Lung (tissue), 17 donors: ENCODE measurements at places on chromosomes 11 and 22. TPM values are rescaled to one million over a fixed set of nuclear protein-coding genes. Genes with fewer than 3 reads are reported as not detected.
A peak's percentile ranks its signal among the peaks of the same experiment; 100 is the strongest.

DNA sequence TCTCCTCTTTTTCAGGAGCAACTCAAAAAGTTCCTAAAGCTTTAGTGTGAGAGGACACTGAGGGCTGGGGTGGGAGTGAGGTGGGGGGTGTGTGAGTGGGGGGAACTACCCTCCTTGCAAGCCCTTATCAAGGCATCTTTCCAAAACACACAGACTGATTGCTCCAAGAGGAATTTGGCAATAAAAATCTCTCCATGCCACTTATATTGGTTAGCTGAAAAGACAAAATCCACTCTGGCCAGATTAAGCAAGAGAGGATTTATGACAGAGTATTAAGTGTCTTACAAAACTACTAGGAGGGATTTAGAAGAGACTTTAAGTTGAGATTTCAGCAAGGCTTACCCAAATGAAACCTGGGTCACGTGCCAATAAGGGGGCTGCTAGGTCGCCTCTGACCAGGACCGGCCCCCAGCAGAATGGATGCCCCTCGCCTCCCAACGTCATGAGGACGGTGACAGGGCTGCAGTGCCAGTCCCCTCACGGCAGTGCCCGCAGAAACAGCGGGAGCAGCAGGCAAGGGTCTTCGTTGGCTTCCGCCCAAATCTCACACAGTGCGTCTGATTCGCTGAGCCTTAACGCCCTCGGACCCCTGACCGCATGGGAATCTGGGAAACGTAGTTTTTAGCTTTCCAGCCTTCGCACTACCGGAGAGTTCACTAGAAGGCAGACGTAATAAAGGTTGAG is 22.1 kb upstream of the CTR9 start:
- H3K4me3 ChIP-seq, result no peak overlapping the region
- no peaks in the 10 kb centered on the region for H3K36me3 ChIP-seq
- peak; percentile 90 for DNase-seq

- H3K27ac ChIP-seq, result no peak overlapping the region
- H3K36me3 ChIP-seq, result no peaks in the 10 kb centered on the region
These were observed 129.9 kb downstream of the MPPED1 start for GRCh38 chr22:43541462-43542407.

DNA sequence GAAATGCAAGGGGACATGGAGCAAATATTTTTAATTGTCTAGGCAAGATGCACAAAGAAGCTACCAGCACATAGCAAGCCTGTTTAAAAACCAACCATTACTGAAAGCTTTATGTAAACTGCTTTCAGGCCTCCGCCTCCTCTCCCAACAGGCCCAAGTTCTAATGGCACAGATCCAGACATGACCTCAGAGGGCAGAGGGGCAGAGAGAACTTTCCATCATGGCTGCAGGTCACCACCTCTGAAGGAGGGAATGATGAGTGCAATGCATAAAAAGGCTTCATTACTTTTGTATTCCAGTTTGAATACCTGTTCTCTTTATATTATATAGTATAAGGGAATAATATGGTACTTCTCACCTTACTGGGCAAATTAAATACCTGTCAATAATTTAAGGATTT is 15.2 kb downstream of the DDX17 start:
- peak; percentile 47 for DNase-seq
- no peak overlapping the region for H3K4me3 ChIP-seq
- H3K27ac ChIP-seq, result peak overlapping the region; percentile 10
- H3K36me3 ChIP-seq, result peaks cover 69% of the 10 kb centered on the region
- H3K27me3 ChIP-seq, result no peaks in the 10 kb centered on the region
- no peaks in the 10 kb centered on the region for H3K4me1 ChIP-seq

DNA sequence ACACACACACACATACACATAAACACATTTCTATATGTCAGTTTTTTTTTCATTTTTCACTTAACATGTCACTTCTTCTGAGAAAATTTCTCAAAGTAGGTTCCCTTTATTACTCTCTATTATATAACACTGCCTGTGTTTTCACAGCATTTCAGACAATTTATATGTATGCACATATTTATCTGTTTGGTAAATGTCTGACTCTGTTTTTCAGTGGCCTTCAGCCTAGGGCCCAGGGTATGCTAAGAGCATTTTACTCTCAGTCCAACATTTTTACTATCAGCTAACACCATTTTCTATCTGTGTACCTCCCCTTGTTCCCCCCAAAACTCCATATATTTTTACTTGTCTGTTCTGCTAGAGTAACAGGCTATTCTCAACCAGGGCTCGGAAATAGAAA is 92.3 kb downstream of the ANO3 start:
- no peak overlapping the region for H3K27ac ChIP-seq
- no peak overlapping the region for H3K4me3 ChIP-seq
- DNase-seq, result no peak
- no peaks in the 10 kb centered on the region for H3K4me1 ChIP-seq
- H3K36me3 ChIP-seq, result no peaks in the 10 kb centered on the region

GRCh38 chr11:44632466-44633123 is 67.1 kb downstream of the CD82 start:
- no peak overlapping the region for H3K27ac ChIP-seq
- no peaks in the 10 kb centered on the region for H3K36me3 ChIP-seq

DNA sequence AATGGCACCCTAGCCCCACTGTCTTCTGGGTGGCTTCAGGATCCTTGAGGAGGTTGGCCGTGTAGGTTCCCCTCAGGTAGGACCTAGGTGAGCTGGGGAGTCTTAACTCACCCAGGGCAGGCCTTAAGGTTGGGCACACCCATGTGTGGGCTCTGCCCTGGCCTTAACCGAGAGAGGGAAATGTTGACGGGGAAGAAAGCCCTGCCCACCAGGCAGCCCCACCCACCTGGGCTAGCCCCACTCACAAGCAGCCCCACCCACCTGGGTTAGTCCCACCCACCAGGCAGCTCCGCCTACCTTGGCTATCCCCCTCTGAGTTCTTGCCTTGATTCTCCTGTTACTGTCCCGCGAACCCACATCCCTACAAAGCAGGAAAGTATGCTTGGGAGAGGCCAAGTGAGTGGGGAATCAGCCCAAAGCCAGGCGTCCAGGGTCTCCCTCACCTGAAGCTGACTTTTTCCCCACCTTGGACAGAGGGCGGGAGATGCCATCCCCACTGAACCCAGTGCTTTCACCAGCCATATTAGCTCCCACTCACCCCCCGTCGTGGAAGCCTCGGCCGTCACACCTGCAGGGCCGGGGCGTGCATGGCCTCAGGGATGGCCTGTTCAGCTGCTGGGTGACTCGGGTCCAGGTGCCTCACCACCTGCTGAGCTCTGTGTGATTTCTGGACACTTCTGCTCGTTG is at the start of gene MYEOV:
Gene MYEOV, plus strand, starts transcription at position 337 of the 687 bp plus-strand sequence. CDS start 1,200 bp downstream, outside the sequence.
- DNase-seq, result no peak
- H3K4me1 ChIP-seq, result peaks cover 51% of the 10 kb centered on the region
- H3K27me3 ChIP-seq, result no peaks in the 10 kb centered on the region
- no peaks in the 10 kb centered on the region for H3K36me3 ChIP-seq
- no peak within 1 kb of the TSS for H3K27ac ChIP-seq

- peaks cover 37% of the 10 kb centered on the region for H3K4me1 ChIP-seq
- no peaks in the 10 kb centered on the region for H3K27me3 ChIP-seq
- no peak overlapping the region for H3K27ac ChIP-seq
- peak; percentile 22 for DNase-seq
These were observed 94.9 kb downstream of the GRIK4 start for GRCh38 chr11:120606211-120607010.

DNA sequence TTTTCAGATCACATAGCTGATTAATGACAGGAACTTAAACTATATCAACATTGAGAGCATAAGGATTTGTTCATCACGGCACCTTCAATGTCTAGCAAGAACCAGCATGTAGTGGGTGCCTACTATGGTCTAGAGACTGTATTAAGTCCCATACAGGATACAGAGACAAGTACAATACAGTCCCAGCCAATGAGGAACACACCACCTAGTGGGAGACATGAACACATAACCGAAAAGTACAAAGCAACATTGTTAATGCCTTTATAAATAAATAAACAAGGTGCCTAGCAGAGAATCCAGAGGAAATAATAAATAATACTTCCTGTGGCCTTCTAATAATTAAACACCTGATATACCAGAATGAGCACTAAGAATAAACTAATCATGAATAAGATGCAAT is 87.7 kb upstream of the OPCML start:
- no peak overlapping the region for H3K27ac ChIP-seq
- H3K4me3 ChIP-seq, result no peak overlapping the region
- no peaks in the 10 kb centered on the region for H3K4me1 ChIP-seq
- no peaks in the 10 kb centered on the region for H3K27me3 ChIP-seq
- no peak for DNase-seq

DNA sequence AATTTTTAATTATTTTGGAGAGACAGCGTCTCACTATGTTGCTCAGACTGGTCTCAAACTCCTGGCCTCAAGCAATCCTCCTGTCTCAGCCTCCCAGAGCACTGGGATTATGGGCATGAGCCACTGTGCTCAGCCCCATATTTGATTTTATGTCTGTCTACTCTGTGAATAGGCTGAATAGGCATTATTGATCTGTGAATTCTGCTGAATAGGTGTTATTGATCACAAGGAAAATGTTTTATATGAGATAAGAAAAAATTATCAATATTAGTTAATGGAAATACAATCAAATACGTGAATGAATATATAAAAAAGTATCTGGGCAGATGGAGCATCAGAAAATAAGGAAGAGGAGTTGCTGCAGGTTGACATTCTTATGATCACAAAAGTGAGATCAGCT is 483.4 kb upstream of the LARGE1 start:
- no peak overlapping the region for H3K4me3 ChIP-seq
- no peaks in the 10 kb centered on the region for H3K36me3 ChIP-seq
- no peaks in the 10 kb centered on the region for H3K4me1 ChIP-seq
- no peaks in the 10 kb centered on the region for H3K27me3 ChIP-seq
- no peak overlapping the region for H3K27ac ChIP-seq
- DNase-seq, result no peak

DNA sequence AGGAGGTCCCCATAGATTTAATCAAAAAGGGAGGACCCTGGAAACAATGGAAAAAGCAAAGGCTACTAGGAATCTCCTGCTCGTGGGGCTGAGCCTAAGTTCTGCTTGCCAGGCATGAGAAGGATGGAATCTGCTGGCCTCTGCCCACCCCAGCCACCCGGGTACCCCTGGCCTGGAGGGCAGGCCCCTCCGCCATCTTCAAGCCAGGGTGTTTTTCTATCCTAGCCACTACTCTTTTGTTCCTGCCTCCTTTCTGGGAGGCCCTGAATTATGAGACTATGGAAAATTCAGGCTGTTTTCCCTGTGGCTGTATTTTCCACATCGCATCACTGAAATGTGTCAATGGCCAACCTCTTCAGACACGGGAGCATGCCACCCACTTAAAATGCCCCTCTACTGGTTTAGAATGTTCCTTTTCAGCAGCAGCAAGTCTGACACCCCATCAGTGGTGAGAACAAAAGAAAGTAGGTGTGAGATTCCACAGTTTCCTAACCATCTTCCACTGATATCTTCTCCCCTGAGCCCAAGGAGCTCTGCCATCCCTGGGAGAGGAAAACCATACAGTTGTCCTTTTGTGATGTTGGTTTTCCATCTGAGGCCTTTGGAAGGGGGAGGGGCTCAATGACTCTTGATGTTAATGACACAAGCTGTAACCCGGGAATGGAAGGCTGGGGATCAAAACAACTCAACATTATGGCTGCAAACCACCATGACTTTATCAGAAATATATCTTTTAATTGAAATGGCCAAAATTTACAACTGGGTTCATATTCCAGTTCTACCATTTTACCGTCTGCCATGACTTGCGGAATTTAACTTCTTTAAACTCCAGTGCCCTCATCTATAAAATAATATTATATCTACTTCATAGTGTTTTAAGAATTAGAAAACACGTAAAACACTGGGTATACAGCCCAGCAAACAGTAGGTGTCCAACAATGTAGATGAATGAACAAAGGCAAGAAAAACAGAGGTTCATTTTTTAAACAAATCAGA is 22.2 kb downstream of the DKK3 start:
- no peak for DNase-seq
- no peaks in the 10 kb centered on the region for H3K36me3 ChIP-seq
- H3K4me3 ChIP-seq, result no peak overlapping the region
- no peaks in the 10 kb centered on the region for H3K4me1 ChIP-seq
- peak overlapping the region; percentile 26 for H3K27ac ChIP-seq

GRCh38 chr22:45227645-45228400 is 12.9 kb downstream of the KIAA0930 start:
- H3K27me3 ChIP-seq, result no peaks in the 10 kb centered on the region
- H3K4me3 ChIP-seq, result no peak overlapping the region
- H3K36me3 ChIP-seq, result no peaks in the 10 kb centered on the region
- H3K4me1 ChIP-seq, result no peaks in the 10 kb centered on the region
- DNase-seq, result no peak

- no peak for DNase-seq
- H3K27ac ChIP-seq, result no peak overlapping the region
- H3K4me3 ChIP-seq, result no peak overlapping the region
- H3K36me3 ChIP-seq, result no peaks in the 10 kb centered on the region
- peaks cover 2% of the 10 kb centered on the region for H3K4me1 ChIP-seq
- no peaks in the 10 kb centered on the region for H3K27me3 ChIP-seq
These were observed 30.1 kb downstream of the SBF2 start for GRCh38 chr11:10263929-10264328.

GRCh38 chr11:118530180-118530682 is 761 bp upstream of the TMEM25 start:
- peaks cover 2% of the 10 kb centered on the region for H3K36me3 ChIP-seq
- DNase-seq, result peak; percentile 16
- no peaks in the 10 kb centered on the region for H3K27me3 ChIP-seq
- peak overlapping the region; percentile 70 for H3K4me3 ChIP-seq
- H3K4me1 ChIP-seq, result peaks cover 13% of the 10 kb centered on the region
- H3K27ac ChIP-seq, result no peak overlapping the region

DNA sequence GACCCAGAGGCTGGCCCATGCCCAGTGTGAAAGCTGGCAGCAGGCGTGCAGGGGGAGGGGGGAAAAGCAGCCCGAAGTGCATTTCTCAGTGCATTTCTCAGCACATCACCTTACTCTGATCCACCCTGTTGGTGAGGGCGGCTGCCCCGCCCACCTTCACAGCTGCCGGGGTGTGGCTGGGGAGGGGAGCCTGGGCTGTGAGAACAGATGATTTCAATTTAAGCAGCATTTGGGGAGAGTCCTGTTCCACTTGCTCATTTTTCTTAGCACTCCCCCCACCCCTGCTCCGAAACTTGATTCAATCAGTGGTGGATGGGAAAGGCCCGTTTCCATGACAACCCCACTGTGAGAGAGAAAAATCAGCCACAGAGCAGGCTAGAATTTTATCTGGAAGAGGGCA is 84.8 kb downstream of the SNX19 start:
- H3K36me3 ChIP-seq, result no peaks in the 10 kb centered on the region
- H3K4me3 ChIP-seq, result no peak overlapping the region
- H3K27ac ChIP-seq, result no peak overlapping the region
- peaks cover 3% of the 10 kb centered on the region for H3K4me1 ChIP-seq
- no peak for DNase-seq
- no peaks in the 10 kb centered on the region for H3K27me3 ChIP-seq

GRCh38 chr11:69852056-69852455 is 32.8 kb upstream of the FGF3 start:
- no peak for DNase-seq
- no peaks in the 10 kb centered on the region for H3K4me1 ChIP-seq
- no peak overlapping the region for H3K4me3 ChIP-seq
- H3K36me3 ChIP-seq, result no peaks in the 10 kb centered on the region

The CASP1 gene
- 38.5 TPM for total RNA-seq

The CRYBB3 gene
- total RNA-seq, result not detected

The OR10A4 gene
- total RNA-seq, result not detected

The OR5F1 gene
- not detected for total RNA-seq

The MISFA gene
- 3.5 TPM for total RNA-seq

The MPPED1 gene
- total RNA-seq, result 0.65 TPM

The IGSF9B gene
- 4.9 TPM for total RNA-seq

The H19 gene
- 49.1 TPM for total RNA-seq

The MEI1 gene
- 3.4 TPM for total RNA-seq

The B3GAT1 gene
- total RNA-seq, result 0.49 TPM

The KDM4E gene
- total RNA-seq, result not detected
